ENCODE measurements at places on chromosomes 6 and 20. TPM values are rescaled to one million over a fixed set of nuclear protein-coding genes. Genes with fewer than 3 reads are reported as not detected.
A peak's percentile ranks its signal among the peaks of the same experiment; 100 is the strongest.

DNA sequence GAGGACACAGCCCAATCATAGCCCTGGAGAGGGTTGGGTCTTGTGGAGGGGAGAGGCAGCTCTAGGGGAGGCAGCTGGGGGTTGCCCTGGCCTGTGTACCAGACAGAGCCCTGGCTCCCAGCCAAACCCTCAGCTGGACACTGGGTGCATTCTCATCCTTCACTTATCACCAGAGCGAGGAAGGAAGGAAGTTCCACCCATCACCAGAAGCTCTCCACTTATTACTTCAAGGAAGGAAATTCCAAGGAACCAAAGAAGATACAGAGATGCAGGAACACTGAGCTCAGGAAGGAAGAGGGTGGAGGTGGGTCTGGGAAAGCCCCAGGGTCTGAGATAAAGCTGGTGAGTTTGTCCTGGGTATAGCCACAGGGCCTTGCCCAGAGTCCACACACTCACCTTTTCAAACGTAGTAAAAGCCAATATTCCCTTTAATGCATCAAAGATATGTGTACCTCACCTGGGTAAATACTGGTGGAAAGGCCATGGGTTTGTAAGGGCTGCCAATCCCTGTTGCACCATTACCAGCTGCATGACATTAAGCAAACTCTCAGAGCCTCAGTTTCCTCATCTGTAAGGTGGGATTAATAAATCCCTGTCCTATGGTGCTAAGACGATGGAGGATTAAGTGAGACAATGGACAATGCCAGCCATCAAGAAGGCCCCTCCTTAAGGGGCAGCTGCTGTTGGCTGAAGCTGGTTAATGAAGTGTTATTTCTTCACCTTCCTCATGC, 109.7 kb upstream of the NAA20 start:
- DNase-seq, result peak; percentile 77

DNA sequence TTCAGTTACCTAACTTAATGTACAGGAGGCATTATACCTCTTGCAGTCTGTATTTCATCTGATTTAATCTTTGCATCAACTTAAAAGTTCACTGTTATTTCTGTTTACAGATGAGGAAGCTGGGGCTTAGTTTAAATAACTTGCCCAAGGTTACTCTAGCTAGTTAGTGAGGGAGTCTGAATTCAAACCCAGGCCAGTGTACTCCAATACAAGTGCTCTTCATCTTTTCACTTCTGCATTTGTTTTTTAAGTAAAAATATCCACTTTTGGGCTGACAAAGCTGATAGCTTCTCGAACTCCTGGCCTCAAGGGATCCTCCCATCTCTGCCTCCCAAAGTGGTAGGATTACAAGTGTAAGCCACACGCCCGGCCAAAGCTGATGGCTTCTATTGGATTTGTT, 23.6 kb downstream of the RREB1 start:
- DNase-seq, result no peak

DNA sequence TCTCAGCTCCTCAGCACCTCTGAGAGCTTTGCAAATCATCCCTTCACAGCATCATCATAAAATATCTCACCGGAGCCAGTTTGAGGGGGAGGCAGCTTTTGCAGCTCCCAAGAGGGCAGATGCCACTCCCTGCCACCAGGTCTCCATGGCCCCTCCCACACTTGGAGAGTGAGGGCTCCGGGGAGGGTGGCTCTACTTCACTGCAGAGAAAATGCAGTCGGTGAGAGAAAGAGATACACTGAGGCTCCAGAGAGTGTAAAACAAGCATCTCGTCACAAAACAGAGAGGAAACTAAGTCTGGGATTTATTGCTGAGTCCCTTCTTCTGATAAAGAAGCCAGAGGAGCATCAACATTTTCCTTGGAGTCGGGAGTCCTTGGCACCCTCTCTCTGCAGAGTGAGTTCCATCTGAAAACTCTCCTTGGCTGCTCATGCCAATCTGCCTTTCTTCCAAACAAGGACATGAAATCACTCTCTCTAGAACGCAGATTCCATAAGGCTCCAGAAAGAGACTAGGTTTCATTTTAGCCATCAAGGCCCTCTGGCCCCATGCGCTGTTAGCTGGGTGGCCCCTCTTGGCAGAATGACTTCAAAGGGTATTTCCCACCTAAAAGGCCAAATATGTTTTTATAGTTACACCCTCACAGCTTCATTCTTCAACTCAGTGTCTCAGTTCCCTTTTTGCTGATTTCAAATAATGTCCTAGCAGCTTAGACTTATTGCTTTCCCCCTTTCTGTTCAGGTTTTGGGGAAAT, 70.6 kb upstream of the F13A1 start:
- DNase-seq, result no peak

DNA sequence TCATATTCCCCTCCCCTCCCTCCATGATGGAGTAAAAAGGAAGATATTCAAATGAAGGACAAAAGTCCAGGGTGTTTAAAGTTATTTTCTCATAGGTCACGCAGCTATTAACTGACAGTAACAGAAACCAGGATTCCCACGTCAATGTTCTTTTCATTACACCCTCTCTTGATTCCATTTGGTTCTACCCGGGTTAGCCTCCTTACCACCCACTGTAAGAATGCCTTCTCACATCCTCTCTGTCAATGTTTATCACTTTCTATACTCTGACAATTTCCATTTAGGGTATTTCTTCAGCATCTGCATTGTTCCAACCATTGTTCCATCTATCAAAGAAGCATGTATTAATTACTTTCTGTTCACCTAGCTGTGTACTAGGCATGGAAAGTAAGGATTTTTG, 52.1 kb downstream of the NUDT3 start:
- DNase-seq, result no peak

Gene WASF1
- total RNA-seq, result 1.7 TPM

Gene SERPINB1
- total RNA-seq, result 25.4 TPM

Measured in left ventricle myocardium superior (tissue), 1 donor.